ENCODE measurements at places on chromosomes 16 and 17.
A peak's percentile ranks its signal among the peaks of the same experiment; 100 is the strongest.

- no peak for DNase-seq
Measured at GRCh38 chr17:66803474-66803951, 31.4 kb upstream of the CACNG5 start.

DNA sequence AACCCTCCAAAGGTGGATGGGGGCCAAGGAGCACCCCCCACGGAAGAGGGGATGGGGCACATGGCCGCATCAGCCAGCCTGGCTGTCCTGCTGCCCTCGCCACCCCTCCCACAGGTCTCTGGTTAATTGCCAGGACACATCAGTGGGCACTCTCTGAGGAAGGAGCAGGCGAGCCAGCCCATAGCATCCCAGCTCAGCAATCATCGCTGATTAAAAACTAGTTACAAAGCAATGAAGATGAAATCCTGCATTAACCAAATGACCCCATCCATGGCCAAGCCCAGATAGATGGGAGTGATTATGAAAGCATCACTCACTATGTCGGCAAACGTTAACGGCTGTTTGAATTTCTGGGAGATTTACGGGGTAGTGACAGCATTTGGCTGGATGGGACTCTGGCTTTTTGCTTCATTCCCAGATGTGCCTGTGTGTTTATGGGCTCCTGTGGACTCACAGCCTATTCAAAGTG lies 45.3 kb downstream of the CCDC182 start:
- no peak for DNase-seq

- peak; percentile 79 for DNase-seq
Measured at GRCh38 chr17:76547183-76547641, 7.4 kb downstream of the PRCD start.

DNA sequence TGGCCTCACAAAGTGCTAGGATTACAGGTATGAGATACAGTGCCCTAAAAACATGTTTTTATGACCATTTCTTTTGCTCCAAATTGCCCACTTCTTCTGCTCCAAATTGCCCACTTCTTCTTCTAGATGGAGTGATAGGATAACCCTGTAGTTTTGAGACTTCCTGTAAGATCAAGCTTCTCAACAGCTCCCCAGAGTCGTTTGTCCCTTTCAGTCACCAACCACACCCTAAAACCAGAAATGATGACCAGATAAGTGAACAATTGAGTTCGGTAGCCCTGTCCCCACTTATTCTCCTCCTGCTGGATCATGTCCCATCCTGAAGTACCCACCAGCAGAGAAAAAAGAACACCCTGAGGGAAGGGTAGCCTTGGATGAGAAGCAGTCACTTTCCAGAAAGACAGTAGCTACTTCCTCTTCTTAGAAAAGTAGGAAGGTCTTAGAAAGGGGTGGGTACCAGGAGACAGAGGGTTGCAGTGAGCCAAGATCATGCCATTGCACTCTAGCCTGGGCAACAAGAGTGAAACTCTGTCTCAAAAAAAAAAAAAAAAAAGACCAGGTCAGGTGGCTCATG lies 2.5 kb downstream of the ODAD4 start:
- DNase-seq: no peak

- no peak for DNase-seq
Measured at GRCh38 chr17:4449736-4450135, 16.0 kb downstream of the SPNS3 start.

DNA sequence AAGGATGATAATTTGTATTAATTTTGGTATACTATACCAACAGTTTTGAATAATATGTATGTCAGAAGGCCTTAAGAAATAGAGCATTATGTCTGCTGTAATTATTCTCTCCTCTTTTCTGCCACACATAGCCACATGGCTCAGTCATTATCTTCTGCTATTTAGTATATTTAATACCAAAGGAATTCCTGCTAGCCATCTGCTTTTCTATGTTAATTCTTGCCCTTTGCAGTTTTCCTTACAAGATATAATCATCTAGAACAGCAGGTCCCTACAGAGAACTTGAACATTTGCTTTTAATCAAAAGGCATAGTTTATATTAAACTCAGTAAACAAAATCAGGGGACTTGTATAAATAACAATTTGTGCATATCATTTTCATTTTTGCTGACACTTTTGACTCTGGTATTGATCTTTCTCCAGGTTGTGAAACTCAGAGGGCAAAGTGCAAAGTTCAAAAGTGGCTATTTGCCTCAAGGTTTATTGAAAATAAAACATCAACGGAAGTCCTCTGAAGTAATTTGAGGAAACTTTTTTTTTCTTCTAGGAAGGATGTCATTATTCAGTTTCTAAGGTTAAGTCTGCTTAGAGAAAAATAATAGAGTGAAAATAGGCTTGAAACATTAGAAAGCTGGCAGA lies 702.0 kb downstream of the KCNJ2 start:
- no peak for DNase-seq

DNA sequence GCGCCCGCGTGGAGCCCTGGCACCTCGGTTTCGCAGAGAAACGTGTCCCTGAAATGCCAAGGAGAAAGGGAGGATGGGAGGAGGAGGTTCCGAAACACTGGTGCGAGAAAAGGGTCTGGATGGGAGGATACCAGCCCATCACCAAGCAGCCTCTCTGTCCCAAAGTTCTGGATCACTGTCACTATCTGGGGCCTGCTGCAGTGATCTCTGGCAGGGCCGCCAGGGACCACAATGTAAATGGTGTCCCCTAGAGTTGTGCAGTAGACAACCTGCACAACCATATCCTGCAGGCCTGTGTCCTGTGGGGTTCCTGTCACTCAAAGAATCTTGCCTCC lies 229.3 kb downstream of the C16orf78 start:
- DNase-seq: no peak

DNA sequence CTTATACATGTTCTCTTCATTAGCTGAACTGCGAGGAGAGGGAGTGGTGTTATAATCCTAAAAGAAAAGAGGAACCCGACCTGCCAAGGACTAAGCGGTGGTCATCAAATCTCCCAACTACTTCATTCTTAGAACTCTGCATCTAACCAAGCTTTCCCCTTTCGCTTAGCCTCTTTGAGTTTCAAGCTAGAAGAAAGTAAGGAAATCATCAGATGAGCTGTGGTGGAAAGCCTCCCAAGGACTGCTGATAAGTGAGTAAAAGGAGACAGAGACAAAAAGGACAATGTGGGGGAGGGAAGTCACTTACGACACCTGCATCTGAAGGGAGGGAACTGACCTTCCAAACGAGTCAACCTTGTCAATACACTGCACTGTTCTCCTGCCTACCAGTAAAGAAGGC lies 121.3 kb downstream of the TRIM37 start:
- DNase-seq: no peak

GRCh38 chr17:6528557-6528956 lies 27.8 kb downstream of the PITPNM3 start:
- DNase-seq: no peak

DNA sequence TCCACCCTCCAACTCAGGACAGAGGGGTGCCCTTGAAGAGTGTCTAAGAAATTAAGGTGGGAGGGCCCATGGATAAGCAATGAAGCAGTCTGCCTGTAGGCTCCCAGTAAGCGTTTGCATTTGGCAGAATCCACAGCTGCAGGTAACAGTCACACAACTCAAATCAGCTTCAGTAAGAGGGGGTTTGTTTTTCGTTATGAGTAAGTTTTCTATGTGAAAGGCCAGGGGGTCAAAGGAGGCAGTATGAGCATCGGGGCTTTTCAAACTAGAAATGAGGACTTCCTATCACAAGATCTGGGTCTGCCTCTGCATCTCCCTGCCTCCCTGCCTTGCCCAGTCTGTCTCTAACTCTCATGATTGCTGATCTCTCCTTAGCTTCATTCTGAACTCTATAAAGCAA lies 128.1 kb upstream of the CCL2 start:
- DNase-seq: no peak

DNA sequence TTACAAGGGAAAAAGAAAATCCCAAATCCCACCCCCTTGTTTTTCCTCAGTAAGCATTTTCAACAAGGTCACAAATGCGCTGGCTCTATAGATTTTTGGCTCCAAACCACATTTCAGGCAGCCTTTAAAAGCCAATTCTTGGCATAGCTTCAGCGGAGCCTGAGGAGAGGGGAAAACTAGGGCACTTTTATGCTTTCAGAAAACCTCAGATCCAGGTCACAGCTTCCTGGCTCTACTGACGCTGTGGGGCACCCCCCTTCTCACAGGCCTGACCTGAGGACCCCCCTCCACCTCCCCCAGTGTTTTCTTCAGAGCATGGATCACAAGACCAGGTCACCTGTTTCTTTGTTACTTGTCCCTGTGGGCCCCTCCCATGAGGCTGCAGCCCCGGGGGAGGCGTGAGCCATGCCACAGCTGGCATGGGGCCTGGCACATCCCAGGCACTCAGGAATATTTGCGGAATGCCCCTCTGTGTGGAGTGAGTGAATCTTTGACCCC lies 30.1 kb upstream of the MTSS2 start:
- DNase-seq: no peak

All from CD8-positive, alpha-beta T cell (primary cell).